ENCODE measurements at places on chromosomes 12 and 14. TPM values are rescaled to one million over a fixed set of nuclear protein-coding genes. Genes with fewer than 3 reads are reported as not detected.

The SLC5A8 gene
- not detected for total RNA-seq

The CLEC7A gene
- total RNA-seq: not detected

The HEBP1 gene
- 13.4 TPM for total RNA-seq

The EML1 gene
- 66.9 TPM for total RNA-seq

The PTPRO gene
- total RNA-seq: not detected

The PTCSC3 gene
- not detected for total RNA-seq

The BMAL2 gene
- 42.6 TPM for total RNA-seq

The SLC38A1 gene
- 117 TPM for total RNA-seq

The SERPINA12 gene
- not detected for total RNA-seq

The CCDC38 gene
- not detected for total RNA-seq

The PTPN6 gene
- total RNA-seq: under 0.01 TPM

The HAL gene
- total RNA-seq: under 0.01 TPM

The PROX2 gene
- not detected for total RNA-seq

The PAPLN gene
- 0.65 TPM for total RNA-seq

The TCL1A gene
- not detected for total RNA-seq

The OVCH1 gene
- total RNA-seq: not detected

The ADAM21 gene
- 0.30 TPM for total RNA-seq

The HVCN1 gene
- total RNA-seq: 7.4 TPM

The CCDC175 gene
- total RNA-seq: not detected

The RALGAPA1 gene
- total RNA-seq: 21.6 TPM

The RAPGEF3 gene
- 29.5 TPM for total RNA-seq

The ZBTB1 gene
- total RNA-seq: 48.7 TPM

The VPS33A gene
- 24.8 TPM for total RNA-seq

The TMEM229B gene
- total RNA-seq: 0.15 TPM

The KRT3 gene
- total RNA-seq: not detected

The BIN2 gene
- not detected for total RNA-seq
